ENCODE measurements at places on chromosomes 11 and 22. TPM values are rescaled to one million over a fixed set of nuclear protein-coding genes. Genes with fewer than 3 reads are reported as not detected.

- no peak for DNase-seq
Observed at GRCh38 chr22:37804881-37805809, 2.6 kb upstream of the GCAT start.

GRCh38 chr11:109123816-109124787, 297.9 kb upstream of the C11orf87 start:
- no peak for DNase-seq

- no peak for DNase-seq
Observed at GRCh38 chr22:24028533-24028932, 17.4 kb downstream of the CABIN1 start.

DNA sequence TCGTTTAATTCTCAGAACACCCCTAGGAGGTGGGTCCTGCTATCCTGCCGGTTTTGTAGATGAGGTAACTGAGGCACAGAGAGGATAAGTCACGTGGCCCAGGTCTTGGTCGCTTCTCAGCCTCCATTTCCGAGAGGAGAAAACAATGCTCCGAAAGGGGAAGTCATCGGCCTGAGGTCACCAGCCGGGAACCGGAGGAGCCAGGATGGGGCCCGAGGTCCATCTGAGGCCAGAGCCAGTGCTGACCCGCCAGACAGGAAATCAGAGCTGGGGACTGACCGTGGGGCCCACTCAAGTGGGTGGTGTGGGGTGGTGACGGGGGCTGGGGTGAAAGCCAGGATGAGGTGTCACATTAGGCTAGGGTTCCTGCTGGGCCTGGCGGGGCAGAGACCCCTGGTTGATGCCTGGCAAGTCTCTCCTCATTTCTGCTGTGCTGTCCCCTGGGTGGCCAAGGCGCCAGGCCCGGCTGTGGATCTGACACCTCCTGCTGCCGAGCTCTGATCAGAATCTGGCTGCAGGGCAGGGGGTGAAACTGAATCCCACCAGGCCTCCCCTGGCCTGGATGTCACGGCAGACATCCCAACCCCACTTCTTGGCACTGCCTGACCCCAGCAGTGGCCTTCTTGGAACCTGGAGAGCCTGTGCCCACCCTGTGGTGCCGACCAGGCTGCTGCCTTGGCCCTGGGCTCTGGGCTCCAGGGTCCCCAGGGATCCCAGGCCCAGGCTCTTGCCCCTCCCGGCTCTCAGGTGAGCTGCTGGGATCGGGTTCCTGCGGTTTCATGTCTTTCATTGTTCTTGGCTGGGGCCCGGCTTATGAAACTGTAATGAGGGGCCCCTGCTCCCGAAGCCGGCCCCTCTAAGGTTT, 12.0 kb downstream of the TRIOBP start:
- no peak for DNase-seq

DNA sequence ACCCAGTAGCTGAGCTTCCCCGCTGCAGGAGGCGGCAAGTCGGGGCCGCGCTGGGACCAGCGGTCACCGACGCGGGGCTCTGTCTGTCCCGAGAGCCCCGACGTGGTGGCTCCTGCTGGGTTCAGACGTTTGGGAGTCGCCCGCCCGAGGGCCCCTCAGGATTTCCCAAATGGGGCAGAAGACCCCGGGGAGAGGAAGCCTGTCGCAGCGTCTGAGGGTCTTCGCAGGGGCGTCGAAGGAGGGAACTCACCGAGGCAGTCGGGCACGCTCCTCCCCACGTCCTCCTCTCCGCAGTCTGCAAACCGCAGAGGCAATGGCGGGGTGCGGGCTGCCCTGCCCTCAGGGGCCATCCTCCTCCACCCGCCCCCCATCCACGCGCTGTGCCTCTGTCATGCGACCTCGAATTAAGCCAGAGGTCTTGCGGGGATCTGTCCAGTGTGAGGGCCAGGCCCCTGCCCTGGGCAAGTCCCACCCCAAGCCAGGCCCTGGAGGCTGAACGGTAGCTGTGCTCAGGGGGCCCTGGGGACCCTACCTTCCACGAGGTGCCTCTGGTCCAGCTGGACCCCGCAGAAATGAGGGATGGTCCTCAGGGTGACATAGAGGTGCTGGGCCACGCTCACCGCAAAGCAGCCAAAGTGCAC, 12.5 kb downstream of the IL17REL start:
- DNase-seq, result no peak

PRR33 gene
- not detected for total RNA-seq

NXPE4 gene
- not detected for total RNA-seq

- no peak for DNase-seq
Observed at GRCh38 chr11:116510886-116511650, 261.7 kb downstream of the BUD13 start.

DNA sequence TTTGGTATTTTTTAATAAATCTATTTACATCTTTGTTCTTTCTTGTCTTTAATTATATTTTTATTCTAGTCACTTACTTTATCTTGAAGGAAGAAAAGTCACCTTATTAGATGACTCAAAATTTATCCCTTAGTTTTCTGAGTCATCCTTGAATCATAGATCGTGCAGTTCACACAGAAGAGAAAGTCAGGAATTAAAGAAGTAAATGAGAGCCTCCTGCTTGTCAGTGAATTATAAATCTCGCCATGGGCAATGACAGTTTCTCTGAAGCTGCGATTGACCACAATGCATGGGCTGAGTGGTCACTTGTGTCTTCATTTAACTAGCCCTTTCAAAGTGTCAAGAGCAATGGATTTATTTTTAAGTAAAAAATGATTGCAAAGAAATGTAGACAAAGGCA, 91.2 kb downstream of the LUZP2 start:
- peak; percentile 38 for DNase-seq

- DNase-seq, result no peak
Observed at GRCh38 chr11:23010790-23011335, 150.6 kb upstream of the CCDC179 start.

OMP gene
- not detected for total RNA-seq

DNA sequence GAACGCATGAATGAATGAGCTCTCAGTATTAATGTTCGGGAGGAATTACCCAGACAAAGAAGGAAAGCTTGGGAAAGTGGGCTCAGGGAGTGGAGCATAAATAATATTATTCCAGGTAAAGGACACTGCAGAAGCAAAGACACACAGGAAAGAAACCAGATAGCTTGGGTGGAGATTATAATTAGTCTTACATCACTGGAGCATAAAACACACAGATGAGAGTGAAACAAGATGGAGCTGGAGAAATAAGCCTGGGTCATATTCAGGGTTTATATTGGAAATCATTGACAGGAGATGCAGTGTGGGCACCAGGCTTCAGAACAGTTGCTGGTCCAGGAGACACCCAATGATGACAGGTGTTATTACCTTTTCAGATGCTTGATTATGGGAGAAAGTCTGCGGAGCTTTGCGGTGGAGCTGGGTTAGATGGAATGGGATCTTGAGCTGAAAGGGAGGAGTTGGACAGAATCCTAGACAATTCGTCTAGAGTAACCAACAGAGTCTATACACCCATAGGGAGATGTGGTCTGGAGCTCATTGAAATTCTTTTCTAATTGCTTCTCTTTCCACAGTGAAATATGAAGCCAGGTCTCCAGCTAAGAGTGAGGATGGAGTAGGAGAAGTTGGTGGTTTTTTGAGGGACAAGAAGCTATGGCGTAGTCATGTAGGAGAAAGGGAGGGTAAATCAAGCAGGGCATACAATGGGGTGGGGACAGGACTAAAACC, 227.2 kb downstream of the FAM76B start:
- no peak for DNase-seq

BTBD18 gene
- not detected for total RNA-seq

SLC22A8 gene
- not detected for total RNA-seq

GRCh38 chr22:32985899-32986765, 72.0 kb downstream of the SYN3 start:
- peak; percentile 29 for DNase-seq

PKDREJ gene
- total RNA-seq, result not detected

MS4A2 gene
- 0.14 TPM for total RNA-seq

IGF2 gene
- total RNA-seq, result 8.7 TPM

- DNase-seq, result no peak
Observed at GRCh38 chr11:112554586-112554985, 293.9 kb upstream of the PLET1 start.

GRCh38 chr11:59963733-59964132, at the start of gene OOSP4A:
Gene OOSP4A, plus strand, starts transcription at chr11:59964033. Its CDS starts 0 bp downstream, at chr11:59964033.
- DNase-seq, result no peak

DNA sequence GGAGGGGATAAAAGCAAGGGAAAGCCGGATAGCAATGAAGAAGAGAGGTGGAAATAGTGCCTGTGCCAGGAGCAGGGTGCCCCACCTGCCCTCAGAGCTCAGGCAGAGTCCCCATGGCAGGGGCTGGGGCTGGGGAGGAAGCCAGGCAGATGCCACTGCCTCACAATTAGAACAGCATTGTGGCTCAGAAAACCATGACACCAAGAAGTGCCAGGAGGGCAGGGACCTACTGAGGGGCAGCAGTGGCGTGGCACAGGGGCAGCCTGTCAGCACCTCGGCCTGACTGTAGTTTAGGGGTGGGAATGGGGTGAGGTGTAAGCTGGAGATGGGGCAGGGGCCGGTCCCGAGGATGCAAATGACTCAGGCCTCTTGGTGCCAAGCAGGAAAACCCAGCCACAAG, 532.1 kb upstream of the B3GAT1 start:
- DNase-seq, result no peak

KCNQ1 gene
- 2.3 TPM for total RNA-seq

- no peak for DNase-seq
Observed at GRCh38 chr11:62546244-62546928, at the start of gene AHNAK. Gene AHNAK, minus strand, starts transcription at chr11:62546806. Its CDS starts 10,708 bp downstream, at chr11:62536098.

EP300 gene
- 58.2 TPM for total RNA-seq

- no peak for DNase-seq
Observed at GRCh38 chr22:25874327-25874726, 132.3 kb downstream of the MYO18B start.

GRCh38 chr11:71232364-71232763, 20.0 kb downstream of the SHANK2 start:
- DNase-seq, result no peak

DNA sequence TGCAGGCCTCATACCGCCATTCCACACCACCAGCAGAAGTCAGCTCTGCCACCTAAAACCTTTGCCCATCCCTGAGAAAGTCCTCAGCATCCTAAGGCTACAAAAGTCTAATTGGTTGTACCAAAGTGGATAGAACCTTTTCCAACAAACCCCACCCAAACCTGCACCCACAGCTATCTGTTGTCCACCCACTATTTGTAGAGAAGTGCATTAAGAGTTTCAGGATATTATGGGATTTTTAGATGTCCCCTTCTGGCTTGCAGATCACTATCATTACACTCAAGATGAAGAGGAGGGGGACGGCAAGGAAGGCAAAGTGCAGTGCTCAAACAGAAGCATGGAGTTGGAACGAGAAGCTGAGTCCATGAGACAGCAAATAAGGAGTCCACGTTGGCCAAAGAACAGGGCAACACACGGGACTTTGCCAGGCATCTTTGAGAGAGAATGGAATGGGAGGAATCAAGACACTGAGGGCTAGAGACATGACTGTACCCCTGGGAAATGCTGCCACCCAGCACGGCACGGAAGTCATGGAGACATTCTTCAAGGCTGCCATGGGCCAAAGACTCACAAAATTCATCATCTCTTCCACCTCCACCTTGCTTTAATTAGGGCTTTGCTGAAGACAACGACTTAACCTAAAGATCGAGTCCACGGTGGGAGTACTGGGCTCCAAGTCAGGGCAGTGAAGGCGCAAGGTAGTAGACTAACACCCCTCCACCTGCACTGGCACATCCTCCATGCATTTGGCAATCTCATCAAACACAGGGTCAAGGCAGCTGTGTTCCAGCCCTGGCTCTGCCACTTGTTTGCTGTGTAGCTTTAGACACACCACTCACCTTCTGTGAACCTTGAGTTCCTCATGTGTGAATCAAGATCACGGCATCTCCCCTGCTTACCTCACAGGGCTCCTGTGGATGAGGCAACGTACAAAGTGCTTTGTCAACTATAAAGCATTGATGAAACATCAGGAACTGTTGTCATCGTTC, 112.9 kb upstream of the TMEM45B start:
- no peak for DNase-seq

SLC22A9 gene
- not detected for total RNA-seq

- no peak for DNase-seq
Observed at GRCh38 chr11:121004206-121004840, 19.6 kb upstream of the TBCEL start.

GRCh38 chr11:77187776-77188632, 60.0 kb downstream of the MYO7A start:
- DNase-seq, result peak; percentile 32

DNA sequence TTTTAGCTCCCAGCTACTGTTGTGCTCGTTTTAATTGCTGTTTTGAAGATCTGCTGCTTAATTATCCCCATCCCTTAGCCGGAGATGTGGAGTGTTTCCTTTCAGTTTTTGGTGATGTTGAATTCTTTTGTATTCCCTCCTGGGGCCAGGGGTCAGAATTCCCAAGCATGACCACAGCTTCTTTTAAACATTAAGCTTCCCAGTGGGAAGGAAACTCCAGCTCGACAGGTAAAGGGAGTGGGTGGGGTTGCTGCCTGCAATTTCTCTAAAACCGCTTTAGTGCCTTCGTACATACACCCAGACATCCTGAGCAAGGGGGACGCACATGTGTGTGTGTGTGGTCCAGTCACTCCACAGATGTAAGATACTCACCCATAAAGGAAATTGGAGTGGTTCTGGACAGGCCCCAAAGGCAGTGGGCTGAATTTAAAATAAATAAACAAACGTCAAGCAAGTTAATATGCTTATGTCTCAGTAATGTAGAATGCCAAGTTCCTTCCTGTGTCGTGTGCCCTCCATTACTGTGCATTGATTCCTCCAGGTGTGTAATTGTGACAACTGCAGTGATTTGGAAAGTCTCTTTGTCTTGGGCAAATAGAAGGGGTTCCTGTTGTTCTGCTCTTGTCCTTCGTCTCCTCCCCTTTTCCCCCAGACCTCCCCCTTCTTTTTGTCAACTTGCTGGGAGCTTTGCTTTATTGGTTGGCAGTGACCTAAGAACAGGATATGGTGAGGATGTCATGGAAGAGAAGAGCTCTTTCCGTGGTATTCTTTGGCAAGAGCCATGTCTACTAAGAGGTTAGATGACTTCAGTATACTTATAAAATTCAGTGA, 19.2 kb upstream of the ADSL start:
- no peak for DNase-seq

DNA sequence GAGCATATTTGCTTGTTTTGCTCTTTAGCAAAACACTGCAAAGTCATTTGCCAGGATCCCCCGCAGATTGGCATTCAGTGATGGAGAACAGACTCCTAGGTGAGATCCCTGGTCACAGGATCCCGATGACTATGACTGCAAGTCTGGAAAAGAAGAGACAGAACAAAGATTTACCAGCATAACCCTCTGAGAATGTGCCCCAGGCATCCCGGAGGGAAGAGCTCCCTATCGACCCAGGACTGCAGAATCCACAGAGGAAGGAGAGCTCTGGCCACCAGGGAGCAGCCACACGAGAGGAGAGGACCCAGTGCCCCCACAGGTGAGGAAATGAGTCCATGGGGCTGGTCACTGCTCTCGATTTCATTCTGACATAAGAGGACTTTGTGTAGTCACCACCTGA, 105.2 kb downstream of the ZNF280B start:
- DNase-seq, result no peak

- DNase-seq, result no peak
Observed at GRCh38 chr22:30486661-30487115, 14.9 kb upstream of the SEC14L3 start.

- no peak for DNase-seq
Observed at GRCh38 chr22:49772692-49773091, 55.0 kb downstream of the BRD1 start.

GRCh38 chr22:39621826-39622225, 51.3 kb downstream of the CACNA1I start:
- no peak for DNase-seq

H19 gene
- total RNA-seq, result 78.8 TPM

GRCh38 chr22:46674367-46674781, 54.2 kb downstream of the GRAMD4 start:
- no peak for DNase-seq
